Stimulated activated CD8-positive, alpha-beta memory T cell treated with anti-CD3 and anti-CD28 coated beads, Interleukin-4, amount 100 ng/mL, for 1 hour (primary cell): ENCODE measurements at places on chromosomes 12 and 14.

DNA sequence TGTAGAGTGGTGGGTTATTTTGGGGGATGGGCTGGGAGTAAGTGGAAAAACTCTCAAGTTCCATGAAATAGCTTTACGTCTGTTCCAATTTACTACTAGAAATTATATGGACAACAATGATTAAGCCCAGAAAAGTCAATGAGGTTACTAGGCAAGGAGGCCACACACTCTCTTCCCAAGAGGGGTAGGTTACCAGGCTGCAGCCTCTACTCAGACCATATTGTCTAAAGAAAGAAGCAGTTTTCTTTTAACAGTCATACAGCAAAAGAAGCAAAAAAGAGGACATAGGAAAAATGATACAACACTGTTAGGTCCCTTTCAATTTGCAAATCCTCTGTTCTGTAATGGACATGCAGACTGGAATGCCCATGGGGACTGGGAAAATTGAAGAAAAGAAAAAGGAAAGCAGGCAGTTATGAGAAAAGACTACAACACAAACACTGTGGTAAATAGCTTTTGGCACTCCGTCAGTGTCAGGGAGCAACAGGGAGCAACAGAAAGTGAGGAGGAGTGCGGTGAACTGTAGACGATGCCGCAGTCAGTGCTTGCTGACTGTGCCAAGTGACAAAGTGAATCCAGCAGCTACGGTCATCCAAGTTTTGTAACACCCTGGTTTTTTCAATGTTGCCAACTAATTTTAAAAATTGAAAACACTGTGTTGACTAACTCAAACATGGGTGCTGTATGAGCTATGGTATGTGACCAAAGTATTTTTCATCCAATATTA lies 39.8 kb upstream of the HMGA2 start:
- DNase-seq = no peak

DNA sequence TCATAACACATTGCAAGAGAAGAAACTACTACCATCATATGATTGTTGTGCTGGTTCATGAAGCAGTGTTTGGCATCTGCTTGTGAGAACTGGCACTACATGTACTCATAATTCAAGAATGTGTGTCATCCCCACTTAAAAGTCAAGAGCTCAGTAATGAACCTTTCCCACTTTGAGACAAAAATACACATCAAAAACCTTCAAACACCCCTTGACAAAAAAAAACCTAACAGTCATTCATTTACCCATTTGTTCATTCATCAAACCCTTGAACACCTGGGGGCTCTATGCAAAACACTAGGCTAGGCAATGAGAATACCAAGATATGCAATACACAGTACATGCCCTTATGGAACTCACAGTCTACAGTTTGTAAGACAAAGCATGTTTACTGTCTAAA lies 40.0 kb downstream of the KIF21A start:
- DNase-seq = no peak

DNA sequence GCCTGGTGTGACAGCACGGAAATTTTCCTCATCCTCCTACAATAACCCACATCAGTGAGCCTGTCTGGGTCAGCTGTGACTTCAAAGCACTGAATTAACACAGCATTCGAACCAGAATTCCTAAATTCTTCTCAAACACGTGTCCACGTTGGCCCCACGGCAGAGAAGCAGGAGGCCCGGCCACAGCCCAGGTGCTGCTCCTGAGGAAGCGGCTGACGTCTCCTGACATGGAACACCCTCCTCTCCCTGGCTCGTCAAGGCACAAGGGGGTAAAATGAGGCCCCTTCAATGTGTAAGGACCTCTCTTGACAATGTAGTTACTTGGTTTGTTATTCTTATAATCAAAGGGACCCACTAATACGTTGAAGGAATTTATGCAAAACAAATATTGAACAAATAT lies 156.3 kb upstream of the GSC start:
- DNase-seq = no peak

DNA sequence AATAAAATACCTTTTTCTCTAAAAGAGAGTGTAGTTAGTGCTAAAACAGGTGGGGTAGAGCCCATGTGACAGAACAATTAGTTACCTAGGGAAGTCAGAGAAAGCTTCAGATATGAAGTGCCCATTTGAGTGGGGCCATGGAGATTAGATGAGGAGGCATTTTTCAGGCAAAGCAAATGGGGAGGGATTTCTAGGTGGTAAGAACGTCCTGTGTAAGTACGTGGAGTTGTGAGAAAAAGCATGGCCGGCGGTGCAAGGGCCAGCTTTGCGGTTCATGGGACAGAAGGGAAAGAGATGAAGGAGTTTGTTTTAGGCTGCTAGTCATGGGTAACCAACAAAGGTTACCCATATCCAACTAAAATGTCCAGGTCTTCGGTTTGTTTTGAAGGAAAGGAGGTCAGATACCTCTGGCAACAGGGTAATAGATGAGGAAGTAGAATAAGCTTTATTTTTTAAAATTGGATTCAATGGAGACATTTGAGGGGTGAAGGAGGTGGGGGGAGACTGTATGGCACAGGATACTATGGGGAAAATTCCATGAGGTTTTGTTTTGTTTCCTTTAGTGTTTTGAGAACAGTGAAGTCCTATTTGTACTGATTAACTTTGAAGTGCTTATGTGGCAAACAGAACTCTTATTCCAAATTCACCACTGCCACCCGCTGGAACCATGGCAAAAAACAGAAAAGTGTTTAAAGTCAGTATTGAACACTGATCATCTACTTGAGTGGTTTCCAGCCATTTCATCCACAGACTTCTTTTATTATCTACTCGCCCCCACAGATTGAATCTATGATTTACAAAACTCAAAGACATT lies 10.0 kb upstream of the SNRPF start:
- no peak for DNase-seq

GRCh38 chr14:60621386-60621785 lies 27.9 kb downstream of the SIX1 start:
- no peak for DNase-seq

GRCh38 chr12:116937640-116938039 lies 26.9 kb downstream of the FBXW8 start:
- no peak for DNase-seq

DNA sequence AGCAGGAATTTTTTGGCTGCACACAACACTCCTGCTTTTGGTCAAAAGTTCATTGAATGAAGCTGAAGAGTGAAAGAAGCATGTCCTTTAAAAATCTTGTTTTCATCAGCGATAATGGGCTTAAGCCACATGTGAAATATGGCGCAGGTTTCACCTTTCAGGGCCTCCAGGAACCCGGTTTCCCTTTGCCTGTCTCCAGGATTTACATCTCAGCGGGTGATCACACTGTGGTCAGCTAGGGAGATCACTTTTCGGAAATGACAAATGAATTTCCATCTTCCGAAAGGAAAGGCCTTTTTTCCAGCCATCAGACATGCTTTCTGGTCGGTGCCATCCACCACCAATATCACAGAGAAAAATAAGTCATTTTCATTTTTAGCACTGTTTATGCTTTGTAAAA lies 727.1 kb upstream of the TBX3 start:
- DNase-seq = no peak

DNA sequence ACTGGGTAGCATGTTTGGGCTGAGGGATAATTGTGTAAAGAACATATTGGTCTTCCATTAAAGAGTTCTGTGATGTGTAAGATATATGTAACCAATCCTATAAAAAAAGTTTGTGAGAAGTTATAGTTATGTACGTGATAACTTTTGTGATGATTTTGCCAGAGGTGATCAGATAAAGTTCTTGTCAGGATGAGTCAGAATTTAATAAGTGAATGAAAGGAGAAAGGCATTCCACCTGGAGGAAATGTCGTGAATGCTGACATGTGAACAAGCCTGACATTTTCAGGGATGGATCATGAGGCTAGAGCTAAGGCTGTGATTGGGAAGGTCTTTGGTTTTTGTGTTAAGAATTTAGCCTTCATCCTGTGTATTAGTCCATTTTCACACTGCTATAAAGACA lies 241.5 kb downstream of the SNAPC1 start:
- DNase-seq = no peak

DNA sequence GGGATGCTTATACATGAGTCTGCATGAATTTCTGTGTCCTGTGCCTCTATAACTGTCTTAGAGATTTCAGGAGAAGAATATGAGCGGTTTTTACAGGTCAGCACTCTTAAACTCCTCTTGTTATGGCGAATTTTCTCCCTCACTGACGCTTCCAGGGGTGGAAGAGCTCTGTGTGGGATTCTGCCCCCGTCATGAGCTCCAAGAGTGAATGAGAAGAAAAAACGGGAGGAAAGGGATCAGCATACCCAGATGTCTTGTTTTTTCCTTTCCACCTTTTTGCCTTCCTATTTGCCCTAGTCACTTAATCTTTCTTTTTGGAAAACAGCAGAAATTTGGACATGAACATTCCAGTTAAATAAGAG lies 651 bp downstream of the PFKM start:
- no peak for DNase-seq

- DNase-seq = no peak
Observed at GRCh38 chr12:29709054-29709453, 74.7 kb downstream of the TMTC1 start.

DNA sequence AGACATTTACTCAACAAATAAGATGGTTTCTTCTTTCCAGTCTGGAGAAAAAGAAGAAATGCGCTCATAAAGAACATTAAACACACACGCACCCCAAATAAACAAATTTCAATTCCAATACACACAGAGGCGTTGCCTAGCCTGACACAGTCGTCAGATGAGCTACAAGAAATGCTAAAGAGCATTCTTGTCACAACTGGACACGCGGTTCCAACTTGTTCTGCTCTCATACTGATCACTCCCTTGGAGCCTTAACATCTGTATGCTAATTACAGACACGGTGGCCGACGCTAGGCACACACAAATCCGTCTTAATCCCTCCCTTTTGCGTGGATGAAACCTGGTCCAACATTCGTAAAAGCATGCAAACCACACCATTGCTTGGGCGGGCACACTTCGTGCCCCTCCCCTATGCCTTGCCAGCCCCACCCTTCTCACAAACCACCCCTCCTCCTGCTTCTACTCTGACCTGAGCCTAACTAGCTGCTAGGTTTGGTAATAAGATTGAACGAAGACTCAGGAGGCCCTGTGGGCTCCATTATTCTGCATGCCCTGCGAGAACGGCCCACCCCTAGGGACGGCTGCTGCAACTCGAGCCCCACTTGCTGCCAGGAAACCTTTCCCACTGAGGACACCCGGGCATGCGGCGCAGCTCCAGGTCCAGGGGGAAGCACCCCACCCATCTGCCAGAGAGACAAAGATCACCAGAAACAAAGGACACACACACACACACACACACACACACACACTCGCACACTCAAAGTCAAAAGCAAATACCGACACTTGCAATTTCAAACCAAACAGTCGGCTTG lies 1.2 kb downstream of the KCNK10 start:
- no peak for DNase-seq

DNA sequence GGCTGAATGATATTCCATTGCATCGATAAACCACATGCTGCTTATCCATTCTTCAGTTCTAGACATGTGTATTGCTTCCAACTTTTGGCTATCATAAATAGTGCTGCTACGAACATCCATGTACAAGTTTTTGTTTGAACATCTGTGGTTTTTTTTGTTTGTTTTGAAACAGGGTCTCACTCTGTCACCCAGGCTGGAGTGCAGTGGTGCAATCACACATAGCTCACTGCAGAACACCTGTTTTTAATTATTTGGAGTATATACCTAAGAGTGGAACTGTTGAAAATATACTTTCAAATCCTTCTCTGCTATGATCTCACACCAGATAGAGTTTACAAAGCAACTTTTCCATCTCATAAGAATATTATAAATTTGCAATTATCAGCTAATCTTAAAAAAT lies 124.2 kb downstream of the TTC7B start:
- no peak for DNase-seq
